AG08395 (cell line): ENCODE measurements at places on chromosomes 1 and 21.

- no peak for DNase-seq
These were observed 1.2 kb downstream of the HDGF start for GRCh38 chr1:156750191-156750672.

GRCh38 chr1:212536586-212536985, 72.0 kb upstream of the ATF3 start:
- DNase-seq = no peak

DNA sequence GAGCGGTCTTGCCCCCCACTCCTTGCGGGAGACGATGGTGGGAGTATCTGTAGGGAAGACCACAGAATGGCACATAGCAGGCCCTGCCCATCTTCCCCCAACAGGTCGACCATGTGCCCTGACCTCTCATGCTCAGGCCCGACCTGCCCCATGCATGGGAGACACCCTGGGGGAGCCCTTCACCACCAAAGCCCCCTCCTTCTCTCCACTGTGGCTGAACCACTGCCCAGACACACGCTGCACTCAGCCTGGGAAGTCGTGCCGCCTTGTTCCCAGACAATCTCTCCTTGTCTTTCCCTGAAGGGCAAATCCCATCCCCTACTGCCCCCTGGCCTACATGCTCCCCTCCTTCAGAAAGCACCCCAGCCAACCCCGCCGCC, 5.5 kb downstream of the PGLYRP3 start:
- no peak for DNase-seq

DNA sequence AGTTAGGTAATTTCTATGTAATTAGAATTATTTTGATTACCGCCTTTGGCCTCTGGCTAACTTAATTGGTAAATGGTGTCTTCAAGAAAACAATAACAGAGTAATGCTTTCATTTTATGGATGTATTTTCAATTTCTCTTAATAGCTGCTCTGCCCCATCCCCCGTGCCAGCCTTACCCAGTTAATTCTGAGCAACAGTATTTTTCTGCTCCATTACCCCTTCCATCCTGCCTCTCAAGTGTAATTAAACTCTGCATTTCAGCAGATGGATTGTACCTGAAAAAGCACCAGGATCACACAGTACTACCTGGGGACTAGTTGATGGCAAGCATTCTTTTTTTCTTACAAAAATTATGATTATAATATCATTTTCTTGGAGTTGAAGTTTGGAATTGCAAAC, 104.2 kb downstream of the KIAA0319L start:
- DNase-seq = no peak

DNA sequence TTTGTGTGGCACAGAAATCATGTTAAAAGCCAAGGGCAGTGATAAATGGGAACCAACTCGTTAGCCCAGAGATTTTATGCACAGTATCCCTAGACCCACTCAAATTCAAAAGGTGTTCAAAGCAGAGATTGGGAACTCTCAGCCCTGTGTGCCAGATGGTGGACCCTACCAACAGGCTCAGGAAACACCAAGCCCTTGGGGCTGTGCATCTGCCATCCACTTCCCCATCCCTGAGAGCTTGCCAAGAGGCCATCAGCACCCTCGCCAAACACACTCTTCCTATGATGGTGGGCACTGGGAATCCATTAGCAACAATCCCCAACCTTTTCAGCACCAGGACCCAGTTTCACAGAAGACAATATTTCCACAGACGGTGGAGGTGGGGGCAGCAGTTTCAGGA, 194.2 kb upstream of the NFIA start:
- DNase-seq = no peak

DNA sequence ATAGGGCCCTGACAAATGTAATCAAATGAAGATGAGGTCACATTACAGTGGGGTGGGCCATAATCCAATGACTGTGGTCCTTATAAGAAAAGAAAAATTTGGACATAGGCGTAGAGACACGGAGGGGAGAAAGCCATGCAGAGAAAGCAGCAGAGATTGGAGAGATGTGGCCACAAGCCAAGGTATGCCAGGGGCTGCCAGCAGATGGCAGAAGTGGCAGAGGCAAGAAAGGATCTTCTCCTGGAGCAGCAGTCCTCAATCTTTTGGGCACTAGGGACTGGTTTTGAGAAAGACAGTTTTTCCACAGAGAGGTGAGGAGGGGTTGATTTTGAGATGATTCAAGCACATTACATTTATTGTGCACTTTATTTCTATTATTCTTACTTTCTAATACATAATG, 355.1 kb downstream of the NPHP4 start:
- no peak for DNase-seq

GRCh38 chr1:5705751-5706150, 286.5 kb downstream of the NPHP4 start:
- no peak for DNase-seq

DNA sequence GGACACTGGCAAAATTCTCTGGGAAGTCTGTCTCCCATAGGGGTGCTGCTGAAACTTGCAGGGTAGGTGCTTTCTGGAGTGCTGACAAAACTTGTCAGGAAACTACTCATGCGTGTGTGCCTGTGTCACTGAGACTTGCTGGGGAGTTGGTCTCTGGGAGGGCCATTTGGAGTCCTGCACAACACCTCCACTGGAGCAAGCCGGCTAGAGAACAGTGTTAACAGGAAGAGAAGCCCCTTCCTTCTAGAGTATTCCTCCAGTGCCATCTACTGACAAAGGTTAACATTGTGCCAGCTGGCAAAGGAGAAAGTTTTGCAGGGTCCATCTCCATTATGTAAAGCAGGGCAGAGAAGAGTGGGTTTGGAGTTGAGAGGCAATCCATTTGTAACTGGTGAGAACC, 30.0 kb downstream of the ZMYM4 start:
- peak; percentile 62 for DNase-seq

GRCh38 chr1:165431079-165431478, 13.8 kb downstream of the RXRG start:
- DNase-seq = no peak

- no peak for DNase-seq
These were observed 44.1 kb downstream of the WNT4 start for GRCh38 chr1:22098752-22099151.

DNA sequence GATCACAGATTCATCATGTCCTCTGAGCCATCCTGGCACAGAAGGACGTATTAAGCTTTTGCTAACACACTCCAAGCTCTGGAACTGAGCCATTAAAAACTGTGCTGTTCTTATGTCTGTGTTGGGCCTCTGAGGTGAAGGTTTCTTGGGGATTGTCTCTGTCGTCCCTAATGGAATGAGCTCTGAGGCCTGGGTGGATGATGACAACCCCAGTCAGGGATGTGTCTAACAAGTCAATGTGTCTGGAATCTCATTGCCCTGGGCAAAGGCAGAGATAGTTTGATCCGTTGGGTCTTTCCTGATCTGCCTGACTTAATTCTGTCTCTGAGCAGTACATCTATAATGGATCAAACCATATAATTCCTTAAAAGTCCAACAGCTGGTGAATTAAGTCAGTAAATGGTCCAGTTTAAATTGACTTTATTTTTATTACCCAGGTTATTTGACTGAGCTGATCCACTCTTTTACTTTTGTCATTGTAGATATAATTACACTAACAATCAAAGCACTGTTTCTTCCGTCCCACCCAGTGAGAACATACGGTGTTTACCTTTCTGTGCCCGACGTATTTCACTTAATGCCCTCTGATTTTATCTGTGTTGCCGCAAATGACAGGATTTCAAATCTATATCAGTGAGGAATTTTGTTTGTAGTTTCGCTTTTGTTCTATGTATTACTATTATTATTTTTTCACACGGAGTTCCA, 38.8 kb upstream of the OR2B11 start:
- no peak for DNase-seq

- peak; percentile 28 for DNase-seq
These were observed 11.7 kb downstream of the NR5A2 start for GRCh38 chr1:200038981-200039848.

DNA sequence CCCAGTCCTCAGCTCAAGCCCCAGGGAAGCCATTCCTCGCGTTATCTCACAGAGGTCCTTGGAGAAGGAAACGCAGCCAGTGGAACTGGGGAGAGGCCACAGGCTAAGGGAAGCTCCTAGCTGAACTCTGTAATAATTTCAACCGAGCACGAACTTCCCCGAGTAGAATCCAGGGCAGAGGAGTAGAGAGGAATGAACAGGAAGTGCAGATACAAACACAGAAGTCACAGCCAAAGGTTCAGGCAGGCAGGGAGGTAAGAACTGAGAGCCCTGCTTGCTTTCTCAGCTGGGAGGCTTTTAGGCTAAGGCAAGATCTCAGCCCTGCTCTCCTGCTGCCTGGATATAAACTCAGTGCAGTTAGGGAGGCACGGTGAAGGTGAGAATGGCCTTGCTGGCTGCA, 23.7 kb downstream of the WARS2 start:
- no peak for DNase-seq

- no peak for DNase-seq
These were observed 159.8 kb downstream of the NEK7 start for GRCh38 chr1:198316546-198317100.

DNA sequence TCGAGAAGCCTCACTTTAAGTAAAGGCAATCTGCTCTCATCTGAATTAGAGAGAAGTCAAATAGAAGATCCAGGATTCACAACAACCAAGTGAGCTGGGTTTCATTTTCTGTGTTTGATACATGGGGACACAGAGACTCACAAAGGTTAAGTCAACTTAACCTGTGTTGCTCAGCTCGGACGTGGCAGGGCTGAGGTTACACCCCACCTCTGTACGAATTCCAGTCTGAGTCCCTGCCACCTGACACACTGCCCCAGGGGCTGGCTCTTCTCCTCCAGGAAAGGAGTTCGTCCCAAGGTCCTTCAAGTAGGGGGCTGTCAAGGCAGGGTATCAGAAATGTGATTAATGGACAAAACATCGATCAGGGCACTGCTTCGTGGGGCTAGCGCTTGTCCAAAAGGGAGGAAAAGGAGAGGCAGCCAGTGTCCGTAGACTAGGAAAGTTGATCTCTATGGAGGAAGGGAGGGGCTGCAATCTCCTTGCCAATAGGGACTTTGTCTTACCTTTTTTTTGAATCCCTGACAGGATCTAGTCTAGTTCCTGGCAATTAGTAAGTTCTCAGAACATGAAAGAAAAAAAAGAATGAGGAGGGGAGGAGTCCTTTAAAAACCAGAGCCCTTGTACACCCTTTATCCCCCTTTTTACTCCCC, 116.4 kb downstream of the CNIH3 start:
- DNase-seq = no peak

- DNase-seq = peak; percentile 41
These were observed 7.1 kb upstream of the PTTG1IP start for GRCh38 chr21:44880405-44881197.
